Stimulated activated CD8-positive, alpha-beta memory T cell treated with anti-CD3 and anti-CD28 coated beads, Interleukin-7, amount 100 ng/mL, for 1 hour (primary cell): ENCODE measurements at places on chromosomes 5 and 9.

DNA sequence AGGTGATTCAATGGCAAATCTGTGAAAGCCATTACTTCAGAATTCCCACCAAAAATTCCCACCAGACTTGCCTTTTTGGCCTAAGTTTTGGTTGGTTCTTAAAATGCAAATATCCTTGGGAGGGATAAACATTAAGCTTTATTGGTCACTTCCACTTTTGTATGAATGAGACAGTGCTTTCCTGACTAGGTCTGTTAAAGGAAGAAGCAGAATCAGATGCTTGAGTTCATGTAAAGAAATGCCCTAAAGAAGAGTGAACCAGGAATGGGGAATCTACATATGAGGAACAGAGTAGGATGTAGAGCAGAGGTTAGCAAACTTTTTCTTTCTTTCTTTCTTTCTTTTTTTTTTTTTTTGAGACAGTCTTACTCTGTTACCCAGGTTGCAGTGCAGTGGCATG, 129.3 kb downstream of the GCNT1 start:
- DNase-seq, result no peak

GRCh38 chr5:168097876-168098653, 193.4 kb upstream of the WWC1 start:
- DNase-seq, result no peak

- DNase-seq, result no peak
Observed at GRCh38 chr5:68757626-68758212, 336.1 kb upstream of the SLC30A5 start.

- DNase-seq, result no peak
Observed at GRCh38 chr5:129019401-129019908, 54.2 kb downstream of the SLC27A6 start.

- DNase-seq, result no peak
Observed at GRCh38 chr9:137809040-137809576, 68.5 kb upstream of the CACNA1B start.

- DNase-seq, result no peak
Observed at GRCh38 chr9:137270929-137271695, 6.4 kb upstream of the TOR4A start.

DNA sequence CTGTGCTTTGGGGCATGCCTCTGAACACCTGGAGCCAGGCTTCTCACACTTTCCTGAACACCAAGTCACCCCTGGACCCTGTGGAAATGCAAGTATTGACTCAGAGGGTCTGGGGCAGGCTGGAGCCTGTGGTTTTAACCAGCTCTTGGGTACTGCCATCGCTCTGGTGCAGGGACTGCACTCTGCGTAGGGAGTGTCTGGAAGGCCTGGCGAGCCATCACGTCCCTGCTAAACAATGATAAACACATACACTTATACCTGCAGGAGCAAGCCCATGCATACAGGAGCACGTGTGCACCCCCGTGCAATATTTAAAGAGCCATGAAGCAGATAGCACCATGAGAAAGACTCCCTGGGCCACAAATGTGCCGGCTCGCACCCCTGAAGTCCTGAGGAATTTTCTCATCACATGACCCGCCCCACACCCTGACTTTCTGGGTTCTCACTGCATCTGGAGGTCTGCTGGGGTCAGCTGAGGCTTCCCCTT, 267.7 kb downstream of the GADD45G start:
- no peak for DNase-seq

- DNase-seq, result no peak
Observed at GRCh38 chr5:130102375-130102774, 198.1 kb downstream of the CHSY3 start.

- no peak for DNase-seq
Observed at GRCh38 chr9:21266733-21267484, 27.1 kb upstream of the IFNA14 start.

DNA sequence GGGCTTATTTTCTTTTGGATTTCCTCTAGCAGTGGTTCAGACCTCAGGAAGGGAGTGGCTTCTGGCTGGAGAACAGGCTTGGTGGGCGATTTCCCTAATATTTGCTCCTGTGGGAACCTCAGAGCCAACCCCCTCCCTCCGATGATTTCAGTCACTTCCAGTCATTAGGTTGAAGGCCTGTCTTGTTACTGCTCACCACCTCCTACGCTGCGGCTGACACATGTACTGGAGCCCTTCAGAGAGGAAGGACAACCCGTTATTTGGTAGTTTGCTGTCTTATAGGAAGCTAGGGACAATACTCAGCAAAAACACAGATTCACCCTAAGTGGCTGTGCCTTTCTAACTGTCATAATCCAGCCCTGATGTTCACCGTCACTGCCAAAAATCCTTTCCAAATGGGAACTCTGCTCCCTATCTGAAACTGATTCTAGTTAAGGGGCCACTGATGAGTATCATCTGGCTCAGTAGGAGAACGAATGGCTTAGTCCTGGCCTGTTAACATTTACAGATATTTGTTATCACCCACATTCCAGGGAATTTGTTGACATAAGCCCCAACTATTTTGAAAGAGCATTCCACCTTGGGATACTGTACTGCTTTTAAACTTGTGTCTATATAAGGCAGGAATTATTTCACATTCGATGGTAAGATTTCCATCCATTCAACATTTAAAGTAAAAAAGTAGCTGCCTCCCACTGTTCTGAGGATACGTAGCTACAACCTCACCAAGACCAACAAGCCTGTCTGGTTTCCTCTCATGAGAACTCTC, 29.3 kb upstream of the ANKH start:
- no peak for DNase-seq

- DNase-seq, result no peak
Observed at GRCh38 chr9:128629136-128629535, 27.5 kb downstream of the DYNC2I2 start.

GRCh38 chr5:16784088-16784487, 152.0 kb downstream of the MYO10 start:
- DNase-seq, result no peak
